Caki2 (cell line): ENCODE measurements at places on chromosomes 5 and 9.
A peak's percentile ranks its signal among the peaks of the same experiment; 100 is the strongest.

DNA sequence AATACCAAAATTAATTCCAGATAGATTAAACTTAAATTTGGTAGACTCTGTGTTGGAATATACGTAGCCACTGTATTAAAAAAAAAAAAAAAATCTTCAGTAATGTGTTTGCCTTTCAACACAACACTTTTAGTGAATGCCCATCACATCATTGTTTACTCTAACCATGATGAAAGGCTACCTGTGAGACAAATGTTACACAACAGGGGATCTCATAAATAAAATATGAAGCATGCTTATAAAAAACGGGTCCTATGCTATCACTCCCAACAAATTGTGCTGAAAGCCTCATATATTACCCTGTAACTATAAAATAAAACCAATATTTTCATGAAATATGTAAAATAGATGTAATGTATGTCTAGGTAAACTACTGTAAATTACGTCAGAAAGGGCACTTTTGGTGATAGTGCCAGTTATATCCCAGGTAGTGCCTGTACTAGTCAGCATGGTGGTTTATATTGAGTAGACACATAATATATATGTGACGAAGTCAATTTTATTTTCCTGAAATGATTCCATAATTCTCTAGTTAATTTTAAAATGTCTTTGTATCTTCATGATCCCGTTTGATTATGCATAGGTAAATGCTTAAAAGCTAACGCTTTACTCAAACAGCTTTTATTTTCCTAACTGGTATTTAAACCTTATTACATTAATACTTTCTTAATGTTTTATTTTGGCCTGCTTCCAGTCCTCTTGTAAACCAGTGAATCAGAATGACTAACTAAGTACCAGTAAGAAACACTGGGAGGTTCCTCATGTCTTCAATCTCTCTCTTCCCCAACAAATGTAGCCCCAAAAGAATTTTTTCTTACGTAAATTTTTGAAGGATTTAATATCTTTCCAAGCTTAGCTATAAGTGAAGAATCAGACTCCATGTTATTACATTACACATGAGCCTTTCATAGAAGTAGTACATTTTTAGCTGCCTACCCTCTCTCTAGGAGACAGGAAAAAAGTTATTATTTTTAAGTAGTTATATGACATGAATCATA, 420.3 kb downstream of the GABRG2 start:
- no peak for DNase-seq

- no peak for DNase-seq
Measured at GRCh38 chr5:112862085-112862484, 998 bp downstream of the SRP19 start.

- DNase-seq: no peak
Measured at GRCh38 chr5:57795203-57795602, 312.6 kb upstream of the ACTBL2 start.

DNA sequence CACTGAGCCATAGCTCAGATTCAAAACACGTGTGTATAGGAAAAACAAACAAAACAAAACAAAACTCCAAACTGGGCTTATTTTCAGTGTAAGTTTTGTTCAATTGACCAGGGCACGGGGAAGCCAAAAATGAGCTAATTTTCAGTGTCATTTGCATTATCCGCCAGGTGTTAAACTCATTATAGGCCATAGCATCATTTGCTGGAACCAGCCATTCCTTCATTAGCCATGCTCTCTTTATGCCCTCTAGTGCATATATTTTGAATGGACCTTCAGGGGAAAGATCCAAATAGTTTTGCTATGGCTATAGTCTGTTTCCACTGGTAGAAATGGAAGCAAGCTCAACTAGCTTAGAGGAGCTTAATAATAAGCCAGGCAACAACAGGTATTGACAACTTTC, 1205.2 kb upstream of the DMAC1 start:
- no peak for DNase-seq

- DNase-seq: no peak
Measured at GRCh38 chr5:40834391-40834848, 602 bp downstream of the RPL37 start.

GRCh38 chr5:137061382-137061781, 437.7 kb downstream of the SPOCK1 start:
- no peak for DNase-seq

GRCh38 chr9:83633255-83633654, 10.3 kb downstream of the IDNK start:
- peak; percentile 21 for DNase-seq

- DNase-seq: no peak
Measured at GRCh38 chr5:1343931-1344901, 683 bp downstream of the CLPTM1L start.

GRCh38 chr9:117218951-117219350, 195.9 kb downstream of the ASTN2 start:
- no peak for DNase-seq

DNA sequence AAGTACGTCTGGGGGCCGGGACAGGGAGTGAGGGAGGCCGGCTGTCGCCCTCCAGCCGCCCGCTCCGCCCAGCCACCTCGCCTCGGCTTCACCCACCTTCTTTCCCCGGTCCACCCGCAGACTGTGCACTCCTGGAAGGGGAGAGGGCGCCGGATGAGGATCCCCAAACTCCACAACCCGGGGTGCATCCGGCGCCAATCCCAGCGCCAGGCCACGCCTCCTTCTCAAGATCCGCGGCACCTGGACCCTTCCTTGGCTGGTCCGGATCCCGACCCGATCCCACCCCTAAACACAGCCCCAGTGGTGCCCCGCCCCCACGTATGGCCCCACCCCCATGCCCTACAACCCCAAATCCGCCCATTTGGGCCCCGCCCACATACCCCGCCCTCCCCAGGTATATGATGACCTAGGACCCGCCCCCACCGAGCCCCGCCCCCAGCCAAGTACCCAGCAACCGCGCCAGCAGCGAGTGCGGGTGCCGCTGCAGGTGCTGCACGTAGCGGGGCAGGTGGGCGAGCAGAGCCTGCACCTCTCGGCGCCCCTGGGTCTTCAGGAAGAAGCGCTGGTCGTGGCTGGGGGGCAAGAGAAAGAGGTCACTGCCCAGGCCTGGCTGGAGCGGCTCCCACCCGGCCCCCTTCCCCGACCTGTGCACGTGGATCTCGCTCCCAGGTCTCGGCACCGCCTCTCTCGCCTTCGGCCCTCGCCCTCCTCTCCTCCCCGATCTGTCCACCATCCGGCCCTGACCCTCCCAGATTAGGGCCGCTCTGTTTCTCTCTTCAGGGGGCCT, 3.2 kb downstream of the PIP5KL1 start:
- DNase-seq: no peak

- no peak for DNase-seq
Measured at GRCh38 chr5:113022661-113023060, 46.1 kb downstream of the DCP2 start.

GRCh38 chr9:114518599-114519022, 13.3 kb upstream of the WHRN start:
- no peak for DNase-seq

- no peak for DNase-seq
Measured at GRCh38 chr5:104062621-104063377, 500.2 kb upstream of the NUDT12 start.

DNA sequence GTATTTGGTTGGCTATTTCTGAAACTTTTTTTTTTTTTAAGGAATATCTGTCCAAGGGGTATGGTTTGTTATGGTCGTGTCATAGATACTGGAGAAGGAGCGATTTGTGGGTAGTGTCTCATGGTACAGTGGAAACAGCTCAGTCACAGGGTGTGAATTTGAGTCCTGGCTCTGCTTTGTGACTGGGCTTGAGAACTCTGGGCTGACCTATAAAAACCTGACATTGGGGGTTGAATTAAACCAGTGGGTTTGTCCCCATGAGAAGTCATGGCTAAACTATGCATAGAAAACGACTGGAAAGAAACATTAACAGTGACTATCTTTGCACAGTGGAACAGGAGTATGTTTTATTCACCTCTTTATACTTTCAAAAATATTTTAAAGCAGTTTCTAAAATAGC, 54.7 kb downstream of the MACROH2A1 start:
- no peak for DNase-seq

- DNase-seq: no peak
Measured at GRCh38 chr9:69445251-69445650, 120.2 kb downstream of the ENTREP1 start.

- DNase-seq: no peak
Measured at GRCh38 chr5:118988866-118989180, 476 bp upstream of the DTWD2 start.

DNA sequence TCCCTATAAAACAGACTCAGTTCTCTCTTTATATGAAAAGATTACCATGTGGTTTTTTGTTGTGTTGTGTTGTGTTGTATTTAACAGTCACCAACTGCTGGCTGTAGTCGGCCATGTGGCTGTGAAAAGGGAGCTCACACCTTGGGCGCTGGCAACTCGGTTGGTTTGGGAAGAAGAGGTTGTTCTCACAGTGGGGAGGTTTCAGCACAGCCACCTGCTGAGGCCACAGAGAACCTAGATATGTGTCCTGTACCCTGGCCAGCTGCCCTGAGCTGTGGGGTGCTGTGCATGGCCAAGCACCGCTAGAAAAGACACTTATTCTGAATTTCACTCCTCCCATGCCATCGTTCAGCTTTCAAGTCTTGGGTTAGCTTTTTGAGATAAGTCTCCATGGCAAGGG, 58.8 kb downstream of the SYK start:
- no peak for DNase-seq

DNA sequence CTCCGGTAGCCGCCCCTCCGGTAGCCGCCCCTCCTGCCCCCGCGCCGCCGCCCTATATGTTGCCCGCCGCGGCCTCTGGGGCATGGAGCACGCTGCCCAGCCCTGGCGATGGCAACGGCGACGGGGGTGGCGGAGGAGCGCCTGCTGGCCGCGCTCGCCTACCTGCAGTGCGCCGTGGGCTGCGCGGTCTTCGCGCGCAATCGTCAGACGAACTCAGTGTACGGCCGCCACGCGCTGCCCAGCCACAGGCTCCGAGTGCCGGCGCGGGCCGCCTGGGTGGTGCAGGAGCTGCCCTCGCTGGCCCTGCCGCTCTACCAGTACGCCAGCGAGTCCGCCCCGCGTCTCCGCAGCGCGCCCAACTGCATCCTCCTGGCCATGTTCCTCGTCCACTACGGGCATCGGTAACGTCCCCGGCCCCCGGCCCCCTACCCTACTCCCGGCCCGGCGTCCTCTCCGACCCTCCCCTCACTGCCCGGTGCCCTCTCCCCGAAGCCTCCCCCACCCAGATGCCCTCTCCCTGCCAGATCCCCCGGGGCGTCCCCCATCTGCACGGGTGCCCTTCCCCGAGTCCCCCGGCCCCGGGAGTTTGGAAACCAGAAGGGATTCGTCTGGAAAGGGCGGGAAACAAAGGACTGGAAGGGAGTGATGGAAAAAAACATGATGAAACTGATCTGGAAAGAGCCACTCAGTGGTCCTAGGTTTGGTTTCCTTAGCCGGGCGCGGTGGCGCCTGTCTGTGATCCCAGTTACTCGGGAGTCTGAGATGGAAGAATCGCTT, 417 bp downstream of the SRD5A1 start:
- no peak for DNase-seq

- DNase-seq: peak; percentile 42
Measured at GRCh38 chr5:144582066-144582465, 411.4 kb downstream of the KCTD16 start.

DNA sequence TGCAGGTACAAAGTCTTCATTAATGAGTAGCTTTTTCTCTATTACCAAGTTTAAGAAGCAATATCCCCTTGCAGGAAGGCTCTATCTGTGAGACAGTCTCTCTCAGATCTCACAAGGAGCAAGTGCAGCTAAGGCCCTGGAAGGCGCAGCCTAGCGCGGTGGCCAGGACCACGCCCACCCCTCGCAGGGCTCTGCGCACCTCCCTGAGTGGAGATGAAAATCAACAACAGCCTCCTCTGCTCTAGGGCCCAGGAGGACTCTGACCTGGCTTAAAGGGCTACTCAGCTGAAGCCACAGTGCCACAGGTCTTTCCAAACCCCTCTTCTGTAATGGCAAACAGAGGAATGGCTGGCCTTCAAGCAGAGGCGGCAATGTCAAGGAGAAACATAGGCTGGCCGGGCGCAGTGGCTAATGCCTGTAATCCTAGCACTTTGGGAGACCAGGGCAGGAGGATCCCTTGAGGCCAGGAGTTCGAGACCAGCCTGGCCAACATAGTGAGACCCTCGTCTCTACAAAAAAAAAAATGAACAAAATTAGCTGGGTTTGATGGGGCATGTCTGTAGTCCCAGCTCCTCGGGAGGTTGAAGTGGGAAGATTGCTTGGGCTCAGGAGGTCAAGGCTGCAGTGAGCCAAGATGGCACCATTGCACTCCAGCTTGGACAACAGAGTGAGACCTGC, 11.9 kb downstream of the SEC16A start:
- no peak for DNase-seq

- no peak for DNase-seq
Measured at GRCh38 chr9:134390537-134390936, 64.3 kb downstream of the RXRA start.

- DNase-seq: peak; percentile 49
Measured at GRCh38 chr9:128043467-128043868, 23.7 kb downstream of the NAIF1 start.

GRCh38 chr9:112570671-112571167, 84.1 kb downstream of the KIAA1958 start:
- DNase-seq: no peak

- no peak for DNase-seq
Measured at GRCh38 chr9:13111778-13112177, 167.7 kb downstream of the MPDZ start.

GRCh38 chr5:1322036-1322900, 22.6 kb downstream of the CLPTM1L start:
- DNase-seq: no peak

GRCh38 chr5:65461490-65461889, 20.2 kb downstream of the ADAMTS6 start:
- no peak for DNase-seq

DNA sequence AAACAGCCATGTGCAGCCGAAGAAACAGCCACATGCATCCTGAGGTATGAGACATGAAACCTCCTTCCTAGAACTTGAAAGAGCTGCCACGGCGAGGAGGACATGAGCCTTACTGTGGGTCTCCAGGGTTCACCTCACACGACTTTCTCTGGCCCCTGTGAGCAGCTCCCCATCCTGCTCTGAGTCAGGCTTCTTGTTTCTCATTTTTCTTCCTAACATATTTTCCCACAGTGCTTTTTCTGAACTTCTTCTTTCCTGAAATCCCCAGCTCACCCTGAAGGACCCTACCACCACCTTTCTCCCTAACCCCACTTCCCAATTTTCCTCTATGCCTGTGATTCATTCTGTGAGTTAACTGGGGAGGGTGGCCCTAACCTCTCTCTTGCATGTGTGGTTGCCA, 33.7 kb upstream of the ADRB2 start:
- no peak for DNase-seq

DNA sequence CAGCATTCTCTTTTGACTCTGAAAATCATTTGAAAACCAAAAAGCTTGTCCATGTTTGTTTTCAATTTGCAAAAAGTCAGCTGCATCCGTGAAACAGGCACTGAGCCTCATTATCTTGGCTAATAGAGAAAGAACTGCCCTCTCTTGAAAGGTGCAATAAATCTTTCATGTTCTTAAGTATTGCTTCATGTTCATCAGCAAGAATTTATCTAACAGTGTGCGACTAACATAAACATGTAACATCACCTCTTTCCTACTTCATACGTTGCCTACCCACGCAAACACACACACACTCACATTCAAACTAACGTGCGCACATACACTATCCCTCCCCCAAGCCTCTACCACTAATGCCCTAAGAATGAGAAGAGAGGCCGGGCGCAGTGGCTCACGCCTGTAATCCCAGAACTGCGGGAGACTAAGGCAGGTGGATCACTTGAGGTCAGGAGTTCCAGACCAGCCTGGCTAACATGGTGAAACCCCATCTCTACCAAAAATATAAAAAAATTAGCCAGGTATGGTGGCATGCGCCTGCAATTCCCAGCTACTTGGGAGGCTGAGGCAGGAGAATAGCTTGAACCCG, 629.7 kb upstream of the ZNF608 start:
- DNase-seq: no peak
